CD4-positive, alpha-beta memory T cell (primary cell): ENCODE measurements at places on chromosomes 3 and 15. TPM values are rescaled to one million over a fixed set of nuclear protein-coding genes. Genes with fewer than 3 reads are reported as not detected.

- DNase-seq: no peak
- no peaks in the 10 kb centered on the region for H3K36me3 ChIP-seq
- H3K4me1 ChIP-seq: no peaks in the 10 kb centered on the region
- H3K27ac ChIP-seq: no peak overlapping the region
- no peaks in the 10 kb centered on the region for H3K27me3 ChIP-seq
Observed at GRCh38 chr3:119195911-119196310, 22.5 kb downstream of the UPK1B start.

- no peak overlapping the region for H3K27ac ChIP-seq
- no peak overlapping the region for H3K4me3 ChIP-seq
- H3K4me1 ChIP-seq: no peaks in the 10 kb centered on the region
- no peak for DNase-seq
- H3K27me3 ChIP-seq: no peaks in the 10 kb centered on the region
Observed at GRCh38 chr15:68410466-68411342, 21.3 kb downstream of the ITGA11 start.

- no peaks in the 10 kb centered on the region for H3K36me3 ChIP-seq
- no peaks in the 10 kb centered on the region for H3K27me3 ChIP-seq
- no peak overlapping the region for H3K4me3 ChIP-seq
Observed at GRCh38 chr3:35919160-35919559, 279.8 kb downstream of the ARPP21 start.

GRCh38 chr3:88267441-88267840 is 117.7 kb downstream of the C3orf38 start:
- H3K27ac ChIP-seq: no peak overlapping the region
- H3K4me3 ChIP-seq: no peak overlapping the region
- no peak for DNase-seq
- no peaks in the 10 kb centered on the region for H3K36me3 ChIP-seq

DNA sequence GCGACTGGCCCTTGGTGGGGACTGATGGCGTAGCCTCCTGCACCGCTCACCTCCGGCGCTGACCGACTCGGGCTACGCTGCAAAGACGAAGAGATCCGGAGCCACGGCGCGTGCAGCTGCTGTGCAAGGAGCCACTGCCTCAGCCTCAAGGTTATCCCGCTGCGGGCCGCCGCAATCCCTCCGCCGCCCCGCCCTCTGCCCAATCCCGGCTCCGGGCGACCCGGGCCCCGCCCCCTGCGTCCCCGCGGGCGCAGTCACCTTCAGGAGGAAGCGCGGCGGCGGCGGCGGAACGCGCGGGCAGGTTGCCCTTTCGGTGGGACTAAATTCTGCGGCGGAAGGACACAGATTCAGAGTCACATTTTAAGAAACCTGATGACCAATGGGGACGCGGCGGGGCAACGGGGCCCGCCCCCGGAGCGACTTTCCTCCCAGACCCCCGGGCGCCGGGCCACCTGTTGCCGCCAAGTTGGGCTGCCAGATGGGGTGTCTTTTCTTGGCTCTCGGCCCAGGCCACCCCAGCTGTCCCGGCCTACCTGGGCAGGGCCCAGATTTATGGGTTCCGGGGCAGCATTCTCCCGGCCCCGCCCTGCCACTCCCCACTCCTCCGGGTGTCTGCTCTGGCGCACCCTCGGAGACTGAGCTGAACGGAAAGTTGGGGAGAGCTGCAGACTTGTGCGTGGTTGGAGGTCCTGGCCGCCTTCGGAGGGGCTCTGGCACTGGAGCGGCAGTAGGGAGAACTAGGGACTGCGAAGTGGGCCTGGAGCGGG is at the start of gene PKM:
PKM (minus strand) TSS at position 125 of the 767 bp plus-strand sequence. CDS start 12,093 bp downstream, outside the sequence.
- H3K36me3 ChIP-seq: no peaks in the 10 kb centered on the region
- peak within 1 kb of the TSS; percentile 92 for H3K4me3 ChIP-seq
- DNase-seq: peak; percentile 88
- H3K27me3 ChIP-seq: no peaks in the 10 kb centered on the region
- H3K4me1 ChIP-seq: peaks cover 43% of the 10 kb centered on the region

DNA sequence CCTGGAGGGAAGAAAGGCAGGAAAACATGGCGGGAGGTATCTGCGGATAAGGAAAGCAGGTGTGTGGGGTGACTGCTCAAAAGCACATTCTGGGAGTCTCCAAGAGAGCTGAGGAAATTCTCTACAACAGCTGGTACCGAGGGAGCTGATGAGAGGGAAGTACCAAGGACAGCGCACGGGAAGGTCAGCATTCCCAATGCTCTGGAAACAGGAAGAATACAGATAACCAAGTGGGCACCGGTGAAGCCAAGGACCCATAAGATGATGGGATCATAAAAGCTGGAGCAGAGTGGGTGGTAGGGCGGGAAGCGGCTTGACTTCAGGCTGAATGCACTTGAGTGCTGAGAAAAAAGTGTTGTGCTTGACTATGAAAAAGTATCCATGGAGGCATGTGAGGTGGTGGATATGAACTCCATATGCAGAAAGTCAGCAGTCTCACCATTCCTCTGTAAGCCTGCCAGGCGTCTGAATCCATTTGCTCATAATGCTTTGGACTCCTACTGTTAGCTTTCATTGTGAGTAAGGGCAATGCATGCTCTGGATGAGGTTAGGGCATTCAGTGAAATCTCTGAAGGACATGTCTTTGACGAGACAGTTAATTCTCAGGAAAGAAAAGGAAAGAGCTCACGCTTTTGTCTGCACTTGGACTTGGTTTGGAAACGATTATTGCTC is 215.5 kb downstream of the NR1D2 start:
- H3K4me3 ChIP-seq: no peak overlapping the region
- no peaks in the 10 kb centered on the region for H3K27me3 ChIP-seq
- no peaks in the 10 kb centered on the region for H3K36me3 ChIP-seq
- H3K27ac ChIP-seq: no peak overlapping the region

DNA sequence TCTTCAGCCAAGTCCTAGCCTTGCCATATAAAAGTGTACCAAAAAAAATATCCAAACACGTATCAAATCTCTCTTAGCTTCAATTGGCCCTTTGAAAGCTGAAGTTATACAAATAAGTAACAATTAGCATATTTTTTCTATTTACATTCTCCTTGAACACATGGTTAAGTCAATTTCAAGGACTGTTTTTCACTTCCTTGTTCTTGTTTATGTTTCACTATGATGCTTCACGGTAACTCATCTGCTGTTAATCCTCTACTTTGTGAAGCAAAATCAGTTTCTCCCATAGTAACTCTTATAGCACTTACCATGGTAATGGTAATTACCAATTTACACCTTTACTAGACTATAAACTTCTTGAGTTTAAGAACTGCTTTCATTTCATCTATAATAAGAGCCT is 10.6 kb upstream of the SPRED1 start:
- H3K4me3 ChIP-seq: no peak overlapping the region
- H3K27ac ChIP-seq: no peak overlapping the region
- H3K36me3 ChIP-seq: no peaks in the 10 kb centered on the region
- H3K27me3 ChIP-seq: no peaks in the 10 kb centered on the region
- DNase-seq: no peak
- H3K4me1 ChIP-seq: no peaks in the 10 kb centered on the region

- H3K36me3 ChIP-seq: no peaks in the 10 kb centered on the region
- H3K27me3 ChIP-seq: peaks cover 6% of the 10 kb centered on the region
- no peak for DNase-seq
- H3K27ac ChIP-seq: no peak overlapping the region
Observed at GRCh38 chr15:65979316-65979715, 110.0 kb downstream of the RAB11A start.

DNA sequence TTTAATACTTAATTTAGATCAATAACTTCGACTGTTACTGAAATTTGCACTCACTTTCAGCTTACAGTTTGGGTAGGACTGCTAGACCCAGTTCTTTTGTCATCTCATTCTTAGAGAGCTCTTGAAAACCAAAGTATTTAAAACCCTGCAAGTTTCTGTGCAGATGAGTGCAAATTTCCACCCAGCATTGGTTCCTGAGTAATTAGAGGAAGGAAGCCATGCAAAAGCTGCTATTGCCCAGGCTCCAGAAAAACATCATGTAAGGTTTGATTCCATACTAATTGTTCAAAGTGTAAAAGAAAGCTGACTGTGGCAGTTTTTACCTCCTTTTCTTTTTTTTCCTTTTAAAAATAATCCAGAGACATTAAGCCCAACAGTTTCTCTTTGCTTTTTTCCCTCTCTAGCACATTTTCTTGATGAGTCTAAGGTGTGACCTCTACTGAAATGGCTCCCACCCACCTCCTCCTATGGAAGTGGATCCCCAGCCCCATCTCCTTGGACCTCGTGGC is 30.3 kb downstream of the ABHD2 start:
- DNase-seq: no peak
- no peak overlapping the region for H3K27ac ChIP-seq
- peaks cover 44% of the 10 kb centered on the region for H3K36me3 ChIP-seq
- H3K4me1 ChIP-seq: no peaks in the 10 kb centered on the region
- H3K4me3 ChIP-seq: no peak overlapping the region
- H3K27me3 ChIP-seq: no peaks in the 10 kb centered on the region

DNA sequence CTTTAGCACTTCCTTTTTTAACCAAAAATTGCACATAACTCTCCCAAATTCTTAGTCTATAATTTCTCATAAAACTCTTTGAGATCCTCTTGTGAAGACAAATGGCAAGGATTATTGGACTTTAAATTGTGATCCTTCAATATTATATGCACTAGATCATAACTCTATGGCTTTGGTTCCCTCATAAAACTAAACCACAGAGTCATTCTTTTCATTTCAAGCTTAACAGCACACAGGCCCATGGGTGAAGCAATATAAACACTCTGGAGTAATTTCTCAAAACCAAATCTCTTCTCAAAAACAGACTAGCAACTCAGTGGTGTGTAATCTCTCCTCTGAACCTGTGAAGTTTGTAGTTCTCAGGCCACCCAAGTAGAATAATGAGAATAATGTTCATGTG is 171.0 kb upstream of the NECTIN3 start:
- H3K27ac ChIP-seq: no peak overlapping the region
- H3K4me1 ChIP-seq: no peaks in the 10 kb centered on the region
- H3K27me3 ChIP-seq: no peaks in the 10 kb centered on the region
- DNase-seq: no peak

GRCh38 chr15:93617443-93617842 is 528.4 kb upstream of the RGMA start:
- no peak overlapping the region for H3K27ac ChIP-seq
- H3K27me3 ChIP-seq: no peaks in the 10 kb centered on the region
- no peak for DNase-seq
- no peaks in the 10 kb centered on the region for H3K36me3 ChIP-seq
- H3K4me3 ChIP-seq: no peak overlapping the region

Gene TM6SF1
- total RNA-seq: 0.38 TPM

Gene TM4SF1
- not detected for total RNA-seq

Gene MKRN3
- total RNA-seq: 10.9 TPM

Gene PP2D1
- total RNA-seq: not detected

Gene RPL22L1
- 32.3 TPM for total RNA-seq

Gene PDZRN3
- total RNA-seq: not detected
